ENCODE measurements at places on chromosomes 1 and 21.

- no peak for DNase-seq
Observed at GRCh38 chr1:226370144-226370923, 37.6 kb downstream of the PARP1 start.

DNA sequence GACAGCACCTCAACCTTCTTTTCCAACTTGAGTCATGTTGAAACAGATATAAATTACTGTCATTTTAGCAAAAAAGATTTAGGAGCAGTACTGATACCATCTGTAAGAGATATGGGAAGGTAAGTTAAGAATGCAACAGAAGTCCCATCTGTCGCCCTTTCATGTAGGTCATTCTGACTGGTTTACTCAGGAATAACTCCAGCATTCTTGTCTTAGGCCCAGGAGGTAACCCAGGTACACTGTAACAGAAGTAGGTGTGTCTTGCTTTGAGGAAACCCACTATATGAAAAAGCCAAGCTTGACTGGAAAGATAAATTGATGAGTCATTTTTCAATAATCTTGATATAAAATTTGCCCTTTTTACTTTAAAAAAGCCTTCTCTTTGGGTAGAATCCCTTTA is 35.4 kb downstream of the PGM1 start:
- no peak for DNase-seq

DNA sequence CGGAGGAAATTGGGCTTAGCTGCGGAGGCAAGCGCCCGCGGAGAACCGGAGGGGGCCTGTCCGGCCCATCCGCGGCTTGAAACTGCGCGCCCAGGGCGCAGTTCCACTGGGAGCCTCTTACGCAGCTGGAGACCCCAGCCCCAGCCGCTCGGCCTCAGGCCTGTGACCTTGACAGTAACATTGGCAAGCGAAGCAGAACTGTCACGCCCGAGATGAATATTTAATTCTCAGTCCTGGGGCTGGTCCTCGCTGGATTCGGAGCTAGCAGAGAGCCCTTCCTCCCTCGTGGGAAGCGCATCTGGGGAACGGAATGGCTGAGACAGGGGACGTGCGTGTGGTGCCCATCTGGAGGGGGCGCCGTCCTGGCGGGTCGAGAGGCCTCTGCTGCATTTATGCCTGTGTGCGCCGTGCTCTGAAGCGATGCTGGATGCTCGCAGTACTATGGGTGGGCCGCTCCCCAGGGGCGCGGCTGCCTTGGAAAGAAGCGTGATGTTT is 928 bp downstream of the SLC6A17 start:
- DNase-seq = no peak

- peak; percentile 58 for DNase-seq
Observed at GRCh38 chr1:244796719-244797406, 38.6 kb upstream of the COX20 start.

- no peak for DNase-seq
Observed at GRCh38 chr1:10682449-10683309, 113.8 kb downstream of the CASZ1 start.

GRCh38 chr1:227940791-227941241 is 6.9 kb downstream of the WNT9A start:
- DNase-seq = no peak

All from CD4-positive, alpha-beta T cell treated with Interleukin-21 for 1 hour (primary cell).